Endothelial cell (in vitro differentiated cells): ENCODE measurements at places on chromosomes 2 and 18. TPM values are rescaled to one million over a fixed set of nuclear protein-coding genes. Genes with fewer than 3 reads are reported as not detected.
A peak's percentile ranks its signal among the peaks of the same experiment; 100 is the strongest.

Gene PROKR1
- 0.38 TPM for total RNA-seq

Gene SERPINB10
- total RNA-seq: not detected

Gene IMPA2
- total RNA-seq: 24.1 TPM

Gene KCNK3
- total RNA-seq: not detected

DNA sequence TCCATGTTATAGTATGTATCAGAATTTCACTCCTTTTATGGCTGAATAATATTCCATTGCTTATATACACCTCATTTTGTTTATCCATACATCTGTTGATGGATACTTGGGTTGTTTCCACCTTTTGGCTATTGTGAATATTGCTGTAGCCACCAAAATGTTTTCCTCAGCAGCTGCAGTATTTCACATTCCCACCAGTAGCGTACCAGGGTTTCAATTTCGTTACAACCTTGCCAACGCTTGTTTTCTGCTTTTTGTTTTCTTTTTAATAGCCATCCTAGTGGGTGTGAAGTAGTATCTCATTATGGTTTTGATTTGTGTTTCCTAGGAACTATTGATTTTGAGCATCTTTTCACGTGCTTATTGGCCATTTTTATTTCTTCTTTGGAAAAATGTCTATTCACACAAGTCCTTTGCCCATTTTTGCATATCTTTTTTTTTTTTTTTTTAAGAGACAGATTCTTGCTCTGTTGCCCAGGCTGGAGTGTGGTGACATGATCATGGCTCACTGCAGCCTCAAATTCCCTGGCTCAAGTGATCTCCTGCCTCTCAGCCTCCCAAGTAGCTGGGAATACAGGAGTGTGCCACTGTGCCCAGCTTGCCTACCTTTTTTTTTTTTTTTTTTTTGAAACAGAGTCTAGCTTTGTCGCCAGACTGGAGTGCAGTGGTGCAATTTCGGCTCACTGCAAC is 14.2 kb downstream of the UBXN2A start:
- DNase-seq: no peak
- no peak overlapping the region for H3K4me3 ChIP-seq
- no peak overlapping the region for H3K27ac ChIP-seq
- H3K27me3 ChIP-seq: no peaks in the 10 kb centered on the region

DNA sequence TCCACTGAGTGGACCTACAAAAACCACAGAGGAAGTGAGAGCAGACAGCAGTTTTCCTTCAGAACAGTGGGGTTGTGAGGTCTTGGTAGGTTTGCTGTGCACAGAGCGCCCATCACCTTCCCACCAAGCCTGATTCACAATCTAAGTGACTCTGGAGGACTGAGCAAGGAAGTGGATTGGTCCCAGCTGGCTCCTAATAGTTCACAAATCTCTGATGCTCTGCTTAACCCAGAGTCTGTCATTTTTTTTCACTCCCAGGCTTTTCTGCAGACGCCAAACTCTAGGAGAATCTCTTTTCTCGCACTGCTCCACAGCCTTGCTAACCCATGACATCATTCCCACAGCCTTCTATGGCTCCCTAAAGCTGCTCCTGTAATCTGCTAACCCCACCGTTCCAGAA is 280.4 kb downstream of the C1D start:
- no peaks in the 10 kb centered on the region for H3K36me3 ChIP-seq
- no peak overlapping the region for H3K27ac ChIP-seq
- H3K27me3 ChIP-seq: no peaks in the 10 kb centered on the region
- H3K4me1 ChIP-seq: peaks cover 6% of the 10 kb centered on the region
- DNase-seq: no peak
- H3K4me3 ChIP-seq: no peak overlapping the region

- no peak overlapping the region for H3K4me3 ChIP-seq
- H3K36me3 ChIP-seq: no peaks in the 10 kb centered on the region
- H3K27me3 ChIP-seq: peaks cover 4% of the 10 kb centered on the region
Measured at GRCh38 chr2:113032737-113033136, 19.9 kb downstream of the IL36B start.

DNA sequence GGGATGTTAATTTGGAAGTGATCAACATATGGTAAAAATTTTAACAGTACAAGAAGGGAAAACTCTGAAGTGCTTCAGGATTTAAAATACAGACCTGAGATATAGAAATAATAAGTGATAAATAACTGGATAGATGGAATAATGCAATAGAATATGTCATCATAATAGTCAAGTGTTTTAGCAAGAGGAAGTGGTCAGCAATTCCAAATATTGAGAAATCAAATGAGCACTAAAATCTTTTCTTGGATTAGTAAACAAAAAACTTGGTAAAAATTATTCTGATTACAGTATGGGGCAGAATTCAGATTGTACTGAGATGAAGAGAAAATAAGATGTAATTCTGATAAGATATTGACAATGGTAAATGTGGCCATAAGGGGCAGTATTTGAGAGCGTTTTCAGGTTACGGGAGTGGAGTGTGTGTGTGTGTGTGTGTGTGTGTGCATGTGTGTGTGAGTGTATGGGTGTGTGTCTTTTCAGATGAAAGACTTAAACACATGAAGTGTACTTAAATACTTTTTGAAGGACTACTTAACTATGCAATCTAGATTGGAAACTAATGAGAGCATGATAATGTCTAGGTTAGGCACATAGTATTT is 217.9 kb upstream of the ITGA4 start:
- no peaks in the 10 kb centered on the region for H3K4me1 ChIP-seq
- no peak for DNase-seq
- H3K4me3 ChIP-seq: no peak overlapping the region

DNA sequence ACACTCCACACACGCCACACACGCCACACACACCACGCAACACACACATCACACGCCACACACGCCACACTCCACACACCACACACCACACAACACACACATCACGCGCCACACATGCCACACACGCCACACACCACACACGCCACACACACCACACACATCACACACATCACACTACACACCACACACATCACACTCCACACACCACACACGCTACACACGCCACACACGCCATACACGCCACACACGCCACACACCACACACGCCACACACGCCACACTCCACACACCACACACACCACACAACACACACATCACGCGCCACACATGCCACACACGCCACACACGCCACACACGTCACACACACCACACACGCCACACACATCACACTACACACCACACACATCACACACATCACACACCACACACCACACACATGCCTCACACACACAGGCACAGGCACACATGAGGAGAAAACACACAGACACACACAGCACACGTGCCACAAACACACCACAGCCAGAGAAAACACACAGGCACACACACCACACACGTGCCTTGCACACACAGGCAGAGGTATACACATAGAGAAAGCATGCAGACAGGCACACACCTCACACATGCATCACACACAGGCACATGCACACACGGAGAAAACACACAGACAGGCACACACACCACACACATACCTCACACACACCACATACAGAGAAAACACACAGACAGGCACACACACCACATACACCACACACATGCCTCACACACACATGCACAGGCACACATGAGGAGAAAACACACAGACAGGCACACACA is 241.5 kb upstream of the MYT1L start:
- H3K4me3 ChIP-seq: no peak overlapping the region
- no peaks in the 10 kb centered on the region for H3K36me3 ChIP-seq
- DNase-seq: no peak
- peaks cover 6% of the 10 kb centered on the region for H3K27me3 ChIP-seq
- peaks cover 4% of the 10 kb centered on the region for H3K4me1 ChIP-seq
- no peak overlapping the region for H3K27ac ChIP-seq

GRCh38 chr2:79432731-79433146 is 80.1 kb upstream of the CTNNA2 start:
- H3K4me3 ChIP-seq: no peak overlapping the region
- no peaks in the 10 kb centered on the region for H3K36me3 ChIP-seq
- no peak overlapping the region for H3K27ac ChIP-seq
- peaks cover 10% of the 10 kb centered on the region for H3K4me1 ChIP-seq
- H3K27me3 ChIP-seq: no peaks in the 10 kb centered on the region

- no peaks in the 10 kb centered on the region for H3K27me3 ChIP-seq
- DNase-seq: no peak
- H3K36me3 ChIP-seq: no peaks in the 10 kb centered on the region
- no peak overlapping the region for H3K27ac ChIP-seq
- no peak overlapping the region for H3K4me3 ChIP-seq
- no peaks in the 10 kb centered on the region for H3K4me1 ChIP-seq
Measured at GRCh38 chr2:19158211-19158610, 200.2 kb downstream of the OSR1 start.

DNA sequence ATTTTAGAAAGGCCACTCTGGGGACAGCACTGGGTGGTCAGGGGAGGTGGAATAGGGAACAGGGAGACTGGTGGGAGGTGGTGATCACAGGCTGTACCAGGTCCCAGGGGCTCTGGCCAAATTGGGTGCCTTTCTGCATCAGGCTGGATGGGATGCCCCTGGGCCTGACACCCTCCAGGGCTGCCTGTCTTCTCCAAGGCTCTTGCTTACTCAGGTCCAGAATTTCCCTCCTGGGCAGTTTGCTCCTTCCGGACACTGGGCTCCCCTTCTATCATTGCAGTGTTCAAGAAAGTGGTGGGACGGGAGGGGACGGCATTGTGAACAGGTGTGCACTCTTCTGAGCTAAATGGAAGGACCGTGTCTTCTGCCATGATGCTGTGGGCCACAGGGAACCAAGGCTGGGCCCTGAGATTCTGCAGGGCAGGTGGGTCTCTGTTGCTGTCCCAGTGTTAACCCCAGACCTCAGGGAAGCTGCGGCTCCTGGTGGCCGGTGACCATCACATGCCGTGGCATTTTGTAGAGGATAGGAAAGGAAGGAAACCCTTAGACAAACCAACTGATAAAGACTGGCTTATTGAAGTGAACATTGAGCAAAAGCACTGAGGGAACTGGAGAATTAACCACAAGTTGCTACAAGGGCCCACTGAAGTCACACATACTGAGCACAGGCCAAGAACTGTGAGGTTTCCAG is 93.7 kb upstream of the HS6ST1 start:
- peaks cover 11% of the 10 kb centered on the region for H3K27me3 ChIP-seq
- H3K4me1 ChIP-seq: peaks cover 19% of the 10 kb centered on the region
- H3K27ac ChIP-seq: no peak overlapping the region
- no peak overlapping the region for H3K4me3 ChIP-seq
- no peak for DNase-seq
- no peaks in the 10 kb centered on the region for H3K36me3 ChIP-seq

GRCh38 chr2:235844561-235844960 is 323.6 kb downstream of the GBX2 start:
- H3K36me3 ChIP-seq: peaks cover 10% of the 10 kb centered on the region
- peak overlapping the region; percentile 79 for H3K4me3 ChIP-seq
- H3K4me1 ChIP-seq: peaks cover 41% of the 10 kb centered on the region

DNA sequence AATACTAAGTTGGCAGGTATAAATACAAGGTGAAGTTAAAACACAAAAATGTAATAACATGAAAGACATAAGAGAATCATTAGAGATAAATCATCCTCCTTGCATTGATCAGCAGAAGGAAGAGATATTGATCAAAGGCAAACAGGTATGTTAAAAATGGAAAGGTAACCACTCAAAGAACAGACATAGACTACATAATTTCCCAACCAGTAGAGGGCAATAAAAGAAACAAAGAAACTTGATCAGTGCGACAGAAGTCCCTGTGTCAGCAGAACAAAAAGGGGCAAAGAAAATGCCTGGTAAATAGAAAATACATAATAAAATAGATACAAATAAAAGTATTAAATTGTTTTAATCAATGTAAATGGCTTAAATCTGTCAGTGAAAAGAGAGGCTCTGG is 53.6 kb downstream of the FAM228A start:
- no peak overlapping the region for H3K27ac ChIP-seq
- H3K36me3 ChIP-seq: peaks cover 13% of the 10 kb centered on the region
- peaks cover 11% of the 10 kb centered on the region for H3K4me1 ChIP-seq
- no peak for DNase-seq
- H3K27me3 ChIP-seq: peaks cover 3% of the 10 kb centered on the region

DNA sequence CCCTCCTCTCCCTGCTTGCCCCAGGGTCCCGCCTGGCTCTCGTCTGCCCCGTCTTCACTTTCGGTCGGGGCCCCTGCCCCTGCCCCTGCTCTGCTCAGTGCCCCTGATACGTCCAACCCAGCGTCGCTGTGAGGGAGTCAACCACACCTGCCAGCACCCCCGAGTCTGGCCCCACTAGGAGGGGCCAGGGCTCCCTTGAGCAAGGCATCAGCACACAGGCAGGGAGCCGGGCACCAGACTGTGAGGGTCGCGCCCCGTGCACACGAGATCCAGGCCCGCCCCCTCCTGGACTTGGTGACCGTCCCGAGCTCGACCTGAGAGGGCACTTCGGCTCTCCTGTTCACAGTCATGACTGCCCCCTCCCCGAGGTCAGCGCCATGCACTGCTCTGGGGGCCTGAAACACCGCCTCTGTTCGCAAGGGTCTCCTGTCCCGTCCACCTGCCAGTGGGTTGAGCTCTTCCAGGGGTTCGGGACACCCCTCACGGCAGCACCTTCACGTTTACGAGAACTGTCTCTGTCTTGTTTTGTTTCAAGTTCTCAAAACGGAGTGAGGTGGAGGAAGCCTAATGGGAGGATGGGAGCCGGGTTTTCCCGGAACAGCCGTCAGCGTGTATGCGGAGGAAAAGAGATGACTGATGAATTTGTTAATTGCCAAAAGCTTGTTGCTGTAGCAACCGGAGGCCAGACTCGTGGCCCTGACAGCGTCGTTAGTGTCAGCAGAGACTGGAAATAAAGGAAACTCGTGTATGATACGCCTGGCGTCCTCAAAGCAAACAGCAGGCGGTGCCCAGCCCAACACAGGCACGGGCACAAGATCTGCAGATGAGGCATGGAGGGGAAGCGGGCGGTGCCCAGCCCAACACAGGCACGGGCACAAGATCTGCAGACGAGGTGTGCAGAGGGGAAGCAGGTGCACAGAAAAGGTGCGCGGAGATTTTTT is 48.2 kb upstream of the KCNG2 start:
- DNase-seq: no peak
- H3K4me3 ChIP-seq: peak overlapping the region; percentile 56
- H3K4me1 ChIP-seq: no peaks in the 10 kb centered on the region
- peaks cover 21% of the 10 kb centered on the region for H3K36me3 ChIP-seq
- H3K27me3 ChIP-seq: peaks cover 3% of the 10 kb centered on the region
- H3K27ac ChIP-seq: peak overlapping the region; percentile 64

GRCh38 chr2:176163672-176164056 is 6.6 kb downstream of the HOXD3 start:
- no peak overlapping the region for H3K27ac ChIP-seq
- H3K36me3 ChIP-seq: no peaks in the 10 kb centered on the region
- peaks cover 22% of the 10 kb centered on the region for H3K4me1 ChIP-seq
- H3K4me3 ChIP-seq: no peak overlapping the region
- DNase-seq: no peak

DNA sequence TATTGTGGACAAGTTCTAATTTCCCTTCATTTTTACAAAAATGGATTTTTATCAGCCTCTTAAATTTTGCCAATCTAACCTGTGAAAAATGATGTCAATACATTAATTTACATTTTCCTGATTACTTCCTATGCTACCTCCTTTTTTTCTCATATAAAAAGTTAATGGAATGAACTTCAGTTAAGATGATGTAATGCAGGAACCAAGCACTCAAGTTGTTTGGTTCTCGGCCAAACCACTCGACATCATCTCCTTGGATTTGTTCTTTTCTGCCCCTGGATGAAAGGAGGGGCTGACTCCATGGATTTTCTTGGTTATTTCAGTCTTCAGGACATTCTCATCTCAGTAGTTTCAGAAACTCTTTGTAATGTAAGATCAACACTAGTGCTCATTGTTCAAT is 253.1 kb upstream of the NXPH2 start:
- no peak overlapping the region for H3K27ac ChIP-seq
- no peak for DNase-seq
- no peaks in the 10 kb centered on the region for H3K36me3 ChIP-seq
- no peaks in the 10 kb centered on the region for H3K27me3 ChIP-seq
- no peak overlapping the region for H3K4me3 ChIP-seq
- no peaks in the 10 kb centered on the region for H3K4me1 ChIP-seq

- no peak for DNase-seq
- H3K27ac ChIP-seq: no peak overlapping the region
- peaks cover 2% of the 10 kb centered on the region for H3K27me3 ChIP-seq
- no peaks in the 10 kb centered on the region for H3K4me1 ChIP-seq
Measured at GRCh38 chr2:45837812-45838341, 186.4 kb downstream of the PRKCE start.
